ENCODE measurements at places on chromosomes 3 and 15.

DNA sequence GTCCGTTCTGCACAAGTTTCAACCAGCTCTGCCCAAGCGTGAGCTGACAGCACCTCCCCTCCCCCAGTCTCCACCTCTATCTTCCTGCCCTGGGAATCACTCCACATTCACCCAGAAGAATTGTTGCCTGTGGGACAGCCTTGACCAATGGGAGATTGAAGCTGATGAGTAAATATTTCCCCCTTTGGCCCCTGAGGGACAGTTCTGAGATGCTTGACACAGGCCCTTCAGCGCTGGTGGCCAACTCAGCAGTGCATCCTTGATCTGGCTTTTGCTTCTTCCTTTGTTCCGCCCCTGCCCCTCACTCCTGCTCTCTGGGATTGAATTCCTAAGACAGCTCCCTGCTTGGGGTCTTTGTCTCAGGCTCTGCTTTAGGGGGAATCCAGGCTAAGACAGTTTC lies 13.1 kb upstream of the SKIC8 start:
- DNase-seq, result no peak

GRCh38 chr3:40845447-40845846 lies 320.7 kb downstream of the ZNF621 start:
- no peak for DNase-seq

DNA sequence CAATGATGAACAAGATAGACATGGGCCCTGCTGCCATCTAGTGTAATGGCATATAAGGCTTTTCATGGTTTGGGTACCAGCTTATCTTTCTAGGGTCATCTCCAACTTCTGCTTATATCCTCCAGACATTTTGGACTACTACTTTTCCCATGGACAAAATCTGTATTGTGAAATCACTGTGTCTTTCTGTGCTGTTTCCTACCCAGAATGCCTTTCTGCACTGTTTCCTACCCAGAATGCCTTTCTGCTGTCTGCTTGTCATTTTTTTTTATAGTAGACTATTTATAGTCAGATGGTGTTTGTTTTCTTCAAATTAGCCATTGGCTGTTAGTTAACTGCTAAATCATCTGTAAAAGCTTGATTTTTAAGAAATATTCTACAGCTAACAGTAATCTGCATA lies 20.1 kb downstream of the VPS8 start:
- DNase-seq, result no peak

- no peak for DNase-seq
These were observed 101.4 kb downstream of the KLHL25 start for GRCh38 chr15:85693277-85693676.

DNA sequence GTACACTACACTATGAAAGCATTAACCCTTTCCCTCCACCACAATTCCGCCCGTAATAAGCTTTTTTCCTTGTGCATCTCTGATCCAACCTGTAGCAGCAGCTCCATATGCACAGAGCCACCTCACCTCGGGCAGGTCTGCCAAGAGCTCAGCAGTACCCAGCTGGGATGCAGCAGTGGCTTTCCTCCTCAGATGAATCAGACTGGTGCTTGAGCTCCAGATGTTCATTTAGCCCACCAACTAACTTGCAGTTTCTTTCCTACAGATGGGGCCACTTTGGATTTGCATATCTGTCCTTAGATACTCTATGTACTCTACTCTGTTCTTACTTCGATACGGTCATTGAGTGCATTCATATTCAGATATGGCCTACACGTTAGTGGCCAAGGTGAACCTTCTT lies 14.8 kb upstream of the FSIP1 start:
- no peak for DNase-seq

DNA sequence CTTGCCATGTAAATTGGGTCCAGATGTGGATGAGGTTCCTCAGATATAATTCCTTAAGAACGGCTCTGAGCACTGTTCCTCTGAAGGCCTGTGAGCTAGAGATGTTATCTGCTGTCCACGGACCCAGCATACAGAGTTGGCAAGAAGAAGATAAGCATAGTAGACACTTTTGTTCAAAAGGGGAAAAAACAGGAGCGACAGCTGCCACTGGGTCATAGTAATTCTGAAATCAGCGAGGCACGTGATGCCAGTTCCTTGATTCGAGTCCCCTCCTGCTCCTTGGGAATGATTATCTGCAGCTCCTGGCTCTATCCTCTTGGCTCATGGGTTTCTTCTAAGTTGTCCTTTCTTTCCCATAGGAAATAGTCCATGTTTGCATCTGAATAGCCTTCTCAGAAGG lies 2.5 kb upstream of the RAB7A start:
- DNase-seq, result no peak

DNA sequence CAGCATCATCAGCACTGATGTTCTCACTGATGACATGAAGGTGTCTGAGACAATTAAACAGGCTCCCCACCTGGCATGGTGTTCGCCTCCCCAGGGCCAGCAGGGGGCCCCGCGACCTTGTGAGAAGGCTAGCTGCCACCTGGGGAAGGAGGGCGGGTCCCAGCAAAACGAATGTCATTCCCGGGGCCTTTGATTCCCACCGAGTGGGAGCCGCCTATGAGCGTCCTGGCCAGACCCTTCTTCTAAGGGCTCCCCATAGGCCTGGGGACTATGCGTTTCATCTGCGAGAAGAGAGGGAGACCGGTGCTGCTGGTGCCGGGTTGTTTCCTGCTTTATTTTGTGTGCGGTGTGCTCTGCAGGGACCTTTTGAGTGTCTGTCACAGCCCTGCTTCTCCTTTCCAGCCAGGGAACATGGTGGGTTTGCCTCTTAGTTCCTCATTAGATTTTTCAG lies 20.5 kb upstream of the MINDY4B start:
- DNase-seq, result no peak

- DNase-seq, result no peak
These were observed 24.0 kb upstream of the MUC20 start for GRCh38 chr3:195696632-195697278.

DNA sequence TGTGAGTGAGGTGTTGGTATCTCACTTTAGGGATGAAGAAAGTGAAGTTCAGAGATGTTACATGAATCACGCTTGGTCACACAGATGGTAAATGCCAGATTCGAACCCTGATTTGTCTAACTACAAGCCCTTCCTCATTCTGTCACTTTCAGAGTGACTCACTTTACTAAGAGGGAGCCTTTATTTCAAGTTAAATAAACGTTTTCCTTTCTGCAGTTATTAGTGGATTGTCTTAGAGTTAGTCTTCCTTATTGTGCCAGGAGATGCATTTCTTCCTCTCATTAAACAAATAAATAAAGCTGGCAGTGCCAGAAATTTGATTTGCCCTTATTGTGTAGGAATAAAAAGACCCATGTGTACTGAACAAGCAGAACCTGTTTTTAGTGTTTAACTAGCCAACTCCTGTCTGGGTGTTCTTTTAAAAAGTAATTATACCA lies 162.5 kb downstream of the AKAP13 start:
- DNase-seq, result no peak

GRCh38 chr3:156300929-156301840 lies 180.8 kb downstream of the KCNAB1 start:
- DNase-seq, result no peak

- DNase-seq, result no peak
These were observed 34.1 kb downstream of the TSPAN3 start for GRCh38 chr15:77036537-77037387.

GRCh38 chr3:35647461-35647860 lies 8.1 kb downstream of the ARPP21 start:
- no peak for DNase-seq

- DNase-seq, result no peak
These were observed 49.4 kb upstream of the CCDC174 start for GRCh38 chr3:14602006-14602803.

DNA sequence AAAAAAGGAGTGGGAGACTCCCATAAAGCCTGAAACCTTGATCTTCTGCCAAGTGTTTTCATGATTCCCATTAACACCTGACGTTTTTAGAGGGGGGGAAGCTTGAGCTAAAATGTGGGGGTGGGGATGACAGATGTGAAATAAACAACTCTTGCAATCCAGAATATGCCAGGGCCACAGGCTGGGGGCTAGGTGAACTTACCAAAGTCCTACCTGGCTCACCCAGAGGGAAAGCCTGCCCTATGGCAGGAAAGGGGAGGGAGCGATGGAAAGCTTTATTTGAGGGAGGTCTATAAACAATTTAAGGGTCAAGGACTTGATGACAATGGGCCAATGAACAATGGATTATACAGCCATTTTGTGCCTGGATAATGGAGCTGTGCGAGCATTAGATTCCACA lies 108.3 kb downstream of the LRIG1 start:
- no peak for DNase-seq

- no peak for DNase-seq
These were observed 22.8 kb upstream of the SMAD3 start for GRCh38 chr15:67042551-67043142.

GRCh38 chr15:73851689-73852088 lies 21.7 kb upstream of the TBC1D21 start:
- no peak for DNase-seq

DNA sequence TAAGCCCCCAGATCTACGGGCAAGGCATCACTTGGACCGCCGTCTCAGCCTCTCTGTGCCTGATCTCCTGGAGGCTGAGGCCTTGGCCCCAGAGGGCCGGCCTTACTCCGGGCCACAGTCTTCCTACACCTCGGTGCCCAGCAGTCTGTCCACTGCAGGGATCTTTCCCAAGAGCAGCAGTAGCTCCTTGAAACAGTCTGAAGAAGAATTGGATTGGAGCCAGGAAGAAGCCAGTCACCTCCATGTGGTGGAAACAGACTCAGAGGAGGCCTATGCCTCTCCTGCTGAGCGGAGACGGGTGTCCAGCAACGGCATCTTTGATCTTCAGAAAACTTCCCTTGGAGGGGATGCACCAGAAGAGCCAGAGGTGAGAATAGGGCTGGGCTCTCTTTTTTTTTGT lies 67.0 kb downstream of the MCTP2 start:
- no peak for DNase-seq

- no peak for DNase-seq
These were observed 53.7 kb upstream of the MAGI1 start for GRCh38 chr3:66092175-66092995.

- no peak for DNase-seq
These were observed 58.7 kb downstream of the CRTC3 start for GRCh38 chr15:90588427-90588826.

DNA sequence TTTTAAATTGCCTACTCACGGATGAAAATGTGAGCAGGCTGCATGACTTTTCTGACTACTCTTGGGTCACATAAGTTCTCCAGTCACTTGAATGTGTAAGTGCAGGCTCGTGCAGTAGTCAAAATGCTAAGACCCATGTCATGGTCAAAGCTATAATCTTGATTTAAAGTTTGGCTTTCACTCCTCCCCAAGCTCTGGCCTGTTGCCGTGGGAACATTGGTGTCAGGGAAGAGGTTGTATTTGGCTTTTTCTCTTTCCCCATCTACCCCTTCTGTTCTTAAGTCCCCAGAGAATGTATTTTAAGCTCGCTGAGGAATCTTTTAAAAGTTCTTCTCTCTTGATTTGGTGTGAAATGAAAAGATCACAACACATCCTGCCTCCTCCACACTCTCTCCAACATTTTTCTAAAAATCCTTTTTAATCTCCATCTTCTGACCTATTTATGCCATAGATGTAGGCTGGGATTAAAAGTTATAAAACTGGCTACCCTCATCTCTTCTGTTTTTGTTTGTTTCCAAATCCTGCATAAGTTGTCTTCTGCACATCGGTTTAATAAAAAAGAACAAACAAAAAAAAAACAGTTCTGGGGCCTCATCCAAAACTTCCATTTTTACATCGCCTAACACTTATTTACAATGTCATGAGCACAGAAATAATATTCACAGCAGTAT lies 61.4 kb upstream of the ADAMTSL3 start:
- no peak for DNase-seq

DNA sequence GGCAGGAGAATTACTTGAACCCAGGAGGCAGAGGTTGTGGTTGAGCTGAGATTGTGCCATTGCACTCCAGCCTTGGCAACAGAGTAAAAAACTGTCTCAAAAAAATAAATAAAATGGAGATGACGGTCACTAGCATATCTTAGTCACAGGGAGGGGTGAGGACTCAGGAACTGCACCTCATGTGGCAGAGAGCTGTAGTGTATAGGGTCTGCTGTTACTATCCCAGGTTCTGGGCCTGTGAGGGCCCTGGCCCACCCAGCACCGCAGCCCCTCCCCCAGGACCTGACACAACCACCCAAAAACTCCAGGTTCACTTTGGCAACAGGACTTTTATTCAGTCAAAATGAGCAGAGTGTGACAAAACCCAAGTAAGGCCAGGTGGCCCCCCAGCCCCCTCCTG lies 22.3 kb downstream of the RNU5B-1 start:
- DNase-seq, result no peak

DNA sequence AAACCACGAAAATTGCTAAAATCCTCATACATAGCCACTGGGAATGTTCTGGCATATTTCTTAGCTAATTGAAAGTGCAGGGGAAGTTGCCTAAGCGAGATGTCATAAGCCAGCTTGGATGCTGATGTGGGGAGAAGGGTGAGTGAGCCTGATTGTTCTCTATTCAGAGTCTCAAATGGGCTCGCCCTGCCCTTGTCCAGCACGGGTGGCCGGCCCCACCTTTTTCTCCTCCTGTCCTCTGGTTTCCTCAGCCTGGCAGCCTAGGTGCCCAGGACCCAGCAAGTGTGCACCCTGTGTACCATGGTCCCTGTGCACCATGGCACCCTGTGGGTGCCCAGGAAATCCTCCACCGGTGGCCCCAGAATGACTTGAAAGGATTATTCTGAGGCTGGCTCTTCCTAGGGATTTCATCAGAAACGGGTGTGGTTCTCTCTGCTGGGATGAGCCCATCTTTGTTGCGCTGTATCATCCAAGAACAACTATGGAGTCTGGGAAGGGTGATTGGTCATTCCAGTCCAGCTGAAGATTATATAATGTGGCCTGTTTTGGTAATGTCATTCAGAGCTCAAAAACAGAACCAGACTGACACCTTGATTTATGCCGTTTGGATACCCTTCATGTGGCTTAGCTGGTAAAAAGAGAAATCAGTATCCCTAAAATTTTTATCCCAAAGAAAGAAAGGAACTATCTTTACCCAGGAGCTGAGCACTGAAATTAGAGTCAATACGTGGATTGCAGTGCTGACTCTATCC lies 150.8 kb upstream of the BHLHE40 start:
- DNase-seq, result no peak

DNA sequence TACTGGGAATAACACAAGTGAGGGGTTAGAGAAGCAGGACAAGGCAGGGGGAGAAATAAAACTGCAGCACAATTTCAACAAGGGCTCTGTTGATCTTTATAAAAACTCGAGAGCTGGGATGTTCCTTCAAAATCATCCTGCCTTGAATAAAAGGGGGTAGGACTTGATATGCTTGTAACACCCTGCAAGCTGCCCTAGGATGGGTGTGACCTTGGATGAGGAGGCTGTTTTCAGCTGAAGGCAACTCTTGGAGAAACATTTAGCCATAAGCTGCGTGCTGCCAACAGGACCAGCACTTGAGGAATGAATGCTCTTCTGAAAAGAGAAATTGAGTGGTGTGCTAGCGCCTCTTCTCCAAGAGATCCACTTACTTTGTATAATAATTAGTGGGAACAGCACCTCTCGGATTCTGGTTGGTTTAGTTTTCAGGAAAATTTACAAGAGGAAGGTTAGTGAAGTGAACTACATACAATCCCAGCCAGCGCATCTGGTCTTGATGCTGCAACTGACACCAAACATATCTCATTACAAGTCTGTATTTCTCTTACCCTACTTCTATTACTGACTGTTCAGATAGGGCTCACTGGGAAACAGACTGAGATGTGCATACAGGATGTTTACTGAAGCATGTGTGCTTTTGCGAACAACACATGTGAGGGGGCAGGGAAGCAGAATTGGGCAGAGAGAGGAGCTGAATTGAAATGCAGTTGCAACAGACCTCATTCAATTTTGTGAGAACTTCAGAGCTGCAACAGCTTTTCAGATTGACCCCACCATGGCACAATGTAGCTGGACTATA lies 643.0 kb upstream of the GOLIM4 start:
- no peak for DNase-seq

- DNase-seq, result no peak
These were observed 190.8 kb downstream of the VGLL3 start for GRCh38 chr3:86800116-86800515.

- no peak for DNase-seq
These were observed 205.5 kb downstream of the MECOM start for GRCh38 chr3:169457807-169458697.
